ENCODE measurements at places on chromosomes 2 and 18.

DNA sequence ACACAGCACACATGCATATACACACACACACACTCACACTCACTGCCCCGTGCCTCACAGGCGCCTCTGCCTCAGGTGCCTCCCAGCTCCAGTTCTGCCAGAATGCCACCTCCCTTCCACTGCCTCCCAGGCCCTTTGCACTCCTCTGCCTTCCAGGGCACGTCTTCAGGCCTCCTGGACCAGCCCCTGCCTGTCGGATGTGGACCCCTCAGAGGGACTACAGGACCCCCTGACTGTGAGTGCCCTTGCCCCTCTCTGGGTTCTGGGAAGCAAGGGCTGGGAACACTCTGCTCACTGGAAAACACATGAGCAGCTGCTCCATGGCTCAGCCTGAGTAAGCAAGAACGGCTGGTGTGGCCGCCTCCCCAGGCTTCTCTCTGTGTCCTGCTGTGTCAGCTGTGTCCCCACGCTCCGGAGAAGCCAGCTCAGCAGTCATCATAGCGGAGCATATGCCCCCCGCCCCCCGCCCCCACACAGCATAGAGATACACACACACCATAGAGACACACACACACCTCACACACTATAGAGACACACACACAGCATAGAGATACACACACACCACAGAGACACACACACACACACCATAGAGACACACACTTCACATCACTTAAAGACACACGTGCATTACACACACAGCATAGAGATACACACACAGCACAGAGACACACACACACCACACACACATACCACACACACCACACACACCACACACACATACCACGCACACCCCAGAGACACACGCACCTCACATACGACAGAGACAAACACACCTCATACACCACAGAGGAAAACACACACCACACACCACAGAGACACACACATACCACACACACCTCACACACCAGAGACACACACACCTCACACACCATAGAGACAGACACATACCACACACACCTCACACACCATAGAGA, 271.3 kb downstream of the CYRIA start:
- no peak for DNase-seq

GRCh38 chr2:240353944-240354343, 81.5 kb upstream of the GPC1 start:
- DNase-seq: no peak

DNA sequence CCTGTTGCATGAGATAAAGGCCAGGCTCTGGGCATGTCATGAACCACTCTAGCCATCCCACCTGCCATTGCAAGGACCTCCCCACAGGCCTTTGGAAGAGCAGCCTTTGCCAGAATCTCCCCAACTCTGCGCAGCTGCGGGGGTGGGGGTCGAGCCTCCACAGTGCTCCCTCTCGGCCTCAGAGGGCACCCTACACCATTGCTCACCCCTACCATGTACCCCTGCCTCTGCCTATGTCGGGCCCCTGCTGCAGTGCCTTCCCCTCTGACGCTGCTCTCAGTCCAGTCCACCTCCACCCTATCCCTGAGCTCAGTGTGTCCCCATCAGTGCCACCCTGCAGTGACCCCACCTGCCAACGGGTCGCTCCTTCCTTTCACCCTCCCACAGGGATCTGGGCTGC, 679.7 kb upstream of the RAB6C start:
- no peak for DNase-seq

DNA sequence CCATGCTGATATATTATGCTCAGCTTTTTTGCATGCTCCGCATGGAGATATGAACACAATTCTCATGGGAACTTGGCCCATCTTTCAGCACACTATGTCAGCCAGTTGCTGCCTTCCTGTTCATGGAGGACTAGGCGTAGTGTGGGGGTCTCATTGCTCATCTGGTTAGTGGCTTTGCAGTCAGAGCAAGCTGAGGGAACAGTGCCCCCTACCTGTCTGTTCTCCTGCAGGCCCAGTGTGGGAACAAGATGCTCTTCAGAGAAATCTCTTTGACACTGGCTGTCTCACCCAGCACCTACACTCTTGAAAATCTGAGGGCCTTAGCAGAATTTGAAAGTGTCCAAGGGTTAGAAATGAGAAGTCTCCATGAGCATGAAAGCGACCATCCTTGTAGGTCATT, 47.1 kb downstream of the SPTBN1 start:
- no peak for DNase-seq

DNA sequence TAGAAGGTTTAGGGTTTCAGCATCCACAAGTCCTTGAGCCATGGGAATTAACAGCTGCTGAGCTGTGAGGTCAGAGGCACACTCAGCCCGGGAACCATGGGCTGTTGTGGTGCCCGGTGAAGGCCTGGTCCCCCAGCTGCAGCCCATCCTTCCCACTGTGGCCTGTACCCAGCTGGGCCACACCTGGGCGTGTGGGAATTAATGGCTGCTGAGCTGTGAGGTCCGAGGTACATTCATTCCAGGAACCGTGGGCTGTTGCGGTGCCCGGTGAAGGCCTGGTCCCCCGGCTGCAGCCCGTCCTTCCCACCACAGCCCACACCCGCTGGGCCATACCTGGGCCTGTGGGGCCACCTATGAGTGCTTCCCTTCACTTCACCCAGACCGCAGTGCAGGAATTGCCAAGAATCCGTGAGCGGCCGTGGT, 25.2 kb downstream of the TMEM18 start:
- DNase-seq: no peak

DNA sequence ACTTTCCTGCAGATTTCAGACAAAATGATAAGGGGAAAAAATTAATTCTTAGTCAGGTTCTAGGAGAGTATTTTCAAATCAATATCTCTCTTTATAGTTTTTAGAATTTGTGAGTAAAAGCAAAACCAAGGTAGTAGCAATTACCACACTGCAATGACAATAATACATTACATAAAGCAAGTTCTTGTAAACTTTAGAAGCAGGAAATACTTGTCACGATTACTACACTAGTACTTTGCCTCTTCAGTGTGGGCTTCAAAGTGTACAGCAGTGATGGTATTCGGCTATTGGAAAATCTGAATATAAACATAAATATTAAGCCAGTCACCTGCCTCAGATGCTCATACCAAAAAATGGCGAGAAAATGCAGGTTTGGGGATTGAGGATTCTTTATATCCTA, 81.0 kb downstream of the ALPK2 start:
- no peak for DNase-seq

DNA sequence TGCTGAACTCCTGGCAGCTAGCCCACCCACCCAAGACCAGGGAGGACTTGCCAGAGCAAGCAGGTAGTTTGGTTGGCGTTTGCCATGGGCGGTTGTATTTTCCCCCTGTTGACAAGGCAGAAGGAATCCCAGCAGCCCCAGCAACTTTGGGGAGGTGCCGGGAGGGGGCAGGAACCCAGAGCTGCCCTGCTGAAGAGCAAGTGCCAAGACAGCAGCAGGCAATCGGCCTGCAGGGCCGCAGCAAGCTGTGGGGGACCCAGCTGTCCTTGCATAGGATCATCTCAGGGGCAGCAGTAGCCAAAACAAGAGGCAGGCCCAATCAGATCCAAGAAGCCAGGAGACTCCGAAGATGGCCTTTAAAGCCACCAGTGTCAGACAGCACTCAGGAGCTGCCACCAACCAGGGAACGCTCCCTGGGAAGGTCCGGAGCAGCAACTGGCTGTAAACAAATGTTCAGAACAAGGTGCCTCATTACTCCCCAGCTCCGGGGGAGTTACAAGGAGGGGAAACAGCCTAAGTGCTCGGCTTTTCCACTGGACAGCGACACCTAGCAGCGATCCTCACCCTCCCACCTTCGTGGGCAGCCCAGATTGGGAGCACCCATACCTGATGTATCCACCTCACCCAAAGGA, 2.1 kb downstream of the ST8SIA5 start:
- DNase-seq: no peak

- DNase-seq: no peak
Measured at GRCh38 chr18:35827903-35828275, 144.6 kb upstream of the RMP24 start.

- no peak for DNase-seq
Measured at GRCh38 chr2:179854891-179855290, 6.5 kb downstream of the ZNF385B start.

DNA sequence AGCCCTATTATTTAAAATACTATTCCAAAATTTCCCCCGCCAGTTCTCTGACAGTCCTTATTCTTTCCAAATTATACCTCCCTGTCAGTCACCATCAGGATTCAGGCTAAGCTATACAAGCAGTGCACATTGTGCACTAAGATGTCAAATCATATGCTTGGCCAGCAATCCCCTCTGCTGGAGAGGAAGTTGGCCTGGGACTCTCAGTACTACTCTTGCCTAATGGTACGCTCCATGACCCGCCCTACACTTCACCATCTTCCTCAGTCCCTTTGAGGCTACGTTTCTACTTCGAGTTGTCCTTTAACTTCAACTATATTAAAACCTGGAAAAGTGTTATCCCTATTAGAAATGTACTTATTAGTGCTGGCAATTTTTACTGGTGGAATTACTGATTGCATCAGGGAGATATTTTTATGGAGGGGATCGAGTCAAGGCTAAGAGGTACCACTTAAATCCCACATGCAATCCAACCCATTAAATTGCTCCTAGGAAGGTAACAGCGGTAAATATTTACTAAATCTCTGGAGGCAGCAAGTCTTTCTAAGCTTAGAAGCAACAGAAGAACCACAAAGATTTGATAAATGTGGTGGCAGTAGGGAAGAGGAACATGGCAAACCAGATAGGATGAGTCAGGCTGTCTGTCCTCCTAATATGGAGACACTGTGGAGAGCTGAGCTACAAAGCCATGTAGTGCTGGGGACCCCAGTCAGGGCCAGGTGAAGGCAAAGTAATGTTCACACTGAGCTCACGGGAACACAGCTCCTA, 2.7 kb downstream of the USP40 start:
- DNase-seq: no peak

GRCh38 chr2:43340066-43340465, 113.7 kb upstream of the ZFP36L2 start:
- no peak for DNase-seq

- DNase-seq: no peak
Measured at GRCh38 chr2:60091266-60091665, 462.2 kb downstream of the BCL11A start.

GRCh38 chr18:75154259-75154658, 54.7 kb downstream of the PTGR3 start:
- no peak for DNase-seq

- no peak for DNase-seq
Measured at GRCh38 chr18:52054324-52054723, 285.7 kb upstream of the DCC start.

- DNase-seq: no peak
Measured at GRCh38 chr18:70578480-70578879, 289.6 kb downstream of the SOCS6 start.

GRCh38 chr18:58201733-58202730, 158.0 kb downstream of the NEDD4L start:
- DNase-seq: no peak

DNA sequence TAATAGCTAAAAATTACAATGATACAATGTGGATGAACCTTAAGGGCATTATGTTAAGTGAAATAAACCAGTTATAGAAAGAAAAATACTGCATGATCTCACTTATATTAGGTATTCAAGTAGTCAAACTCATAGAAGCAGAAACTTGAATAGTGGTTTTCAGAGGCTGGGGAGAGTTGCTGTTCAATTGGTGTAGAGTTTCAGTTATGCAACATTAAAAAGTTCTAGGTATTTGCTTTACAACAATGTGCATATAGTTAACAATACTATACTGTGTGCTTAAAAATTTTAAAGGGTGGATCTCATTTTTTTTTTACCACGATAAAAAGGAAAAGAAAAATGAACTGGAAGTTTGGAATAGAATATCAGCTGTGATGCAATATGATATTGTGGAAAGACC, 479.1 kb downstream of the SPAG16 start:
- no peak for DNase-seq

- no peak for DNase-seq
Measured at GRCh38 chr2:79832511-79833234, 319.8 kb downstream of the CTNNA2 start.

GRCh38 chr18:45751766-45752165, 27.8 kb downstream of the SLC14A1 start:
- DNase-seq: no peak

DNA sequence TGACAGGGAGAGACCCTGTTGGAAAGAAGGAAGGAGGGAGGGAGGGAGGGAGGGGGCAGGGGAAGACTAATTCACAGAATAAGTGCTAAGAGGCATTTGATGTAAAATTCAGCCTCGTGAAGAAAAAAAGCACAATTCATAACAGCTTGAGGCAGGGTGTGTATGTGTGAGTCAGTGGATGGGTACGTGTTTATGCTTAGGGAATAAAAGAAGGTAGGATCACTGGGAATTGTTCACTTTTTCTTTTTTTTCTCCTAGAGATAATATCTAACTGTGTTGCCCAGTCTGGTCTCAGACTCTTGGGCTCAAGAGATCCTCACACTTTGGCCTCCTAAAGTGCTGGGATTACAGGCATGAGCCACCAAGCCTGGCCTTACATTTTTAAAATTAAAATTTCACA, 39.2 kb downstream of the WDR33 start:
- no peak for DNase-seq

DNA sequence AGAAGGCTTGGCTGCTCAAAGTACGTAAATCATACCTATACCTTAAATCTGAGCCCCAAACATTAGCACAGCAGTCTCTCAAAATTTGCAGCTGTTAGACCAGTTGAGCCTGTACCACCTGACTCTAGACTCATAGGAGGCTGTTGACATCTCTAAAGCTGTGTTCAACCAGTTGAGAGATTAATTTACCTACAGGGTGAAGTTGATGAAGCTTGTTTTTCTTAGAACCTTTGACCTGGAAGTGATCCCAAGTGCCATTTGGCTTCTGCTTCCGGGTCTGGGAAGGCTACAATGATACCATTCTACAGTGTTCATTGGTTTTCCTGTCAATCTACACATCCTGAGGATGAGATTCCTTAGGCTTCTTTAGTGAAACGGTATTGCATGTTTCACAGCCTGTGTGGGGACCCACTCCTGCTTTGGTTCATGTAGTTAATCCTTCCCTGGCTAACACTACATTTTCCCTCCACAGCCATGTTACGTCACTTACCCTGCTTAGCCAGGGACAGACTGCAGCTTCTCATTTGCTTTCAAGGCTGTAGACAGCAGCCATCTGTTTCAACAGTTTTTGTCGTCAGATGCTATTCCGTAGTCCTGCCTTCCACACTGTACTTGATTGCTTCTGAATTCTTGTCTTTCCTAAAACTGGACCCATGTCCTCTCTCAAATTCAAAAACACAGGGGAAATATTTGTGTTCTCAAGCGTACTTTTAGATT, 4.7 kb upstream of the IL1RL2 start:
- no peak for DNase-seq

DNA sequence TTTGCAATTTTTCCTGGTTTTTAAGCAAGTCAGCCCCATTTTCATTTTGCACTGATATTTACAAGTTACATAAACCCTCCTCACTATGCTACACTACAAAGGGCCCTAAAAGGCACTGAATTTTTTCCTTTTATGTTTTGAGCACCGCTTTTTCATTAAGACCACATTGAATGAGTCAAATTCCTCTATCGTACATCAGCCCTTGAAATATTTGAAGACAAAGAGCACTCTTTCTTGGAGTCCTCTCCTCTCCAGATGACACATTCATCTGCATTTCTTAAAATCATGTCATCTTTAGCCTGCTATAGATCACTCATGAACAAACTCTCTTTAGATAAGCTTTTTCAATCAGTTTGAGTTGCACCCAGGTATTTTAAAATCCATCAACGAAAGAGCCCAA, 306.6 kb upstream of the SOX11 start:
- no peak for DNase-seq

All from non-pigmented ciliary epithelial cell (primary cell).